ENCODE measurements at places on chromosomes 2 and 18.

DNA sequence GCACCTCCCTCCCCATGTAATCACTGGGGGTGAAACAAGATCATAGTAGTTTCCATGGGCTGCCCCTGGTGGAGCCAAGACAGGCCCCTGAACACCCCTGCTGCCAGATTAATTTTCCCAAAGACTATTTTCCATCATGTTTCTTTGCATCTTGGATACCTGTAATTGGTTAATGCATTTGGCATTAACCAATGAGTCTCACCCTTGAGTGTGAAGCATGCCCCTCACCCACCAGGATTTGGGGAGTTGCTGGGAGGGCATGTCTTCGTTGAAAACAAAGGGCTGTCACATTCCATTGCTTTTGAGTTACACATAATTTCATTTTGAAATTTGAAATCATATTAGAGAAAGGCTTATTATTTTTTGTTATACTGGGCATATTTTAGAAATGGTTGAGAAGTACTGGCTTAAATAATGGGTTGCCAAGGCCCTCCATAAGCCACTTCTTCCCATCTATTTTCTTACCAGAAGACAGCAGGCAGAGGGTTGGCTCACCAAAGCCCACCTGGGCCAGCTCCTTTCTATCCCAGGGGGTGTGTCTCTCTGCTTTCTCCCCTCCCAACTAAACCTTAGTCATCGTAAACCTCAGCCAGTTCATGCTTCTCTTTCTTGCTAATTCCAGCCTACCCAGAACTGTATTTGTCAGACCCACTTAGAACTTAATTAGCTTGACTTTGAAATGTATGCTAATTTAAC is 51.8 kb downstream of the ATIC start:
- DNase-seq, result no peak

- DNase-seq, result no peak
Observed at GRCh38 chr2:237591141-237591881, 777 bp upstream of the RAB17 start.

- DNase-seq, result no peak
Observed at GRCh38 chr2:120448961-120449810, 103.2 kb downstream of the INHBB start.

DNA sequence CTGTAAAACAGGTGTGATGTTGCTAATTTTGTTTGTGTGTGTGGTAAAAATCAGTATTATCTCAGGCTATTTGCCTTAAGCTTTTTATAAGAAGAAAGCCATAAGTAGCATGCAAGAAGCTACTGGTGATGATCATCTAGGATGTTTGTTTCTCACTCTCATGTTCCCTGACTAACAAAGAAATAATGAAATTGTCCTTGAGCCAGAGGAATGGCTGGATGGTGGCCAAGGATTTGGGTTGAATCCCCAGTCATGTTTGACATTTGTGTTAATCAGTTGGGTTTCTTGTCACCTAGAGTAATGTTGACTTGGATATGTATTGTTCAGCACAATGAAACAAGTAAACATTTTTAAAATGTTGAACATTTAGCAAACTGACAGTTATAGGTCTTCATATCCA is 496.8 kb upstream of the ZEB2 start:
- DNase-seq, result no peak

- no peak for DNase-seq
Observed at GRCh38 chr18:5058768-5059695, 138.0 kb downstream of the AKAIN1 start.

DNA sequence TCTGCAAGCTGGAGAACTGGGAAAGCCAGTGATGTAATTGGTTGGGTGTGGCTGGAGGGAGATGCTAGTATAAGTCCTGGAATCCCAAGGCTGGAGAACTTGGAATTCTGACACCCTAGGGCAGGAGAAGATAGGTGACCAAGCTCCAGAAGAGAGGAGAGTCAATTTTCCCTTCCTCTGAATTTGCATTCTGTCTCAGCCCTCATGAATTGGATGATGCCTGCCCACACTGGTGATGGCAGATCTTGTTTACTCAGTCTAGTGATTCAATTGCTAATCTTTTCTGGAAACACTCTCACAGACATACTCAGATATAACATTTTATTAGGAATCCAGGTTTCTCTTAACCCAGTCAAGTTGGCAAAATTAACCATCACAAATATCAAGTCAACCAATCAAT is 287.2 kb downstream of the RDH14 start:
- no peak for DNase-seq

DNA sequence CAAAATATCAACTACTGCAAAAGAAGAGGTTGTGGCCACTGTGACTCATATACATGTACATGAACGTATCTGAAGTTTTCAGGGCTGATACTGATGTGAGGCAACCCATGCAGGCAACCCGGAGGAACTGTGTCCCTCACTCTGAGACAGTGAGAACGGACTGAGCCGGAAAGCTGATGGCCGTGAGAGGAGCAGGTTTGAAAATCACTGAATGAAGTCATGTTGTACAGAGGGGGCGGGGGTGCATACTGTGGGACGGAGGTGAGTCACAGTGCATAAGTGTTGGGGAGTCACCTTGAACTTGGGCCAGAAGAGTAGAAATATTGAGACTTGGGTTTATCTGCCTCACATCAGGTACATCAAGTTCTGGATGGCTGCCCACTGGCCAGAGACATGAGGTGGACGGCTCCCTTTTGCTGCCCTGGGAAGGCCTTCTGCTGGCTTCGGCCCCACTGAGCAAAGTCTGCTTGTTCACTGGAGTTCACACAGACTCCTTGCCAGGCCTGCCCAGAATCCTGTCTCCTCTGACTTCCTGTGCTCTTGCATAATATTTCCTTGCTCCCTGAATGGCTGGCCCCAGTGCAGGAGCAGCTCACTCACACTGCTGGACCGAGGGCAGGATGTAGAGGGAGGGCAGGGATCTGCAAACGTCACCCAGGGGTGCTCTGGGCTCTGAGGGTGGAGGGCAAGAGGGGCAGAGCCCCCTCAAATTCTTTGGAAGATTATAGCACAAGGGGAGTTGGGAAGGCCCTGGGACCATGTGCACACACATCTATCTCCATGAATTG is 18.1 kb downstream of the EPAS1 start:
- DNase-seq, result no peak

DNA sequence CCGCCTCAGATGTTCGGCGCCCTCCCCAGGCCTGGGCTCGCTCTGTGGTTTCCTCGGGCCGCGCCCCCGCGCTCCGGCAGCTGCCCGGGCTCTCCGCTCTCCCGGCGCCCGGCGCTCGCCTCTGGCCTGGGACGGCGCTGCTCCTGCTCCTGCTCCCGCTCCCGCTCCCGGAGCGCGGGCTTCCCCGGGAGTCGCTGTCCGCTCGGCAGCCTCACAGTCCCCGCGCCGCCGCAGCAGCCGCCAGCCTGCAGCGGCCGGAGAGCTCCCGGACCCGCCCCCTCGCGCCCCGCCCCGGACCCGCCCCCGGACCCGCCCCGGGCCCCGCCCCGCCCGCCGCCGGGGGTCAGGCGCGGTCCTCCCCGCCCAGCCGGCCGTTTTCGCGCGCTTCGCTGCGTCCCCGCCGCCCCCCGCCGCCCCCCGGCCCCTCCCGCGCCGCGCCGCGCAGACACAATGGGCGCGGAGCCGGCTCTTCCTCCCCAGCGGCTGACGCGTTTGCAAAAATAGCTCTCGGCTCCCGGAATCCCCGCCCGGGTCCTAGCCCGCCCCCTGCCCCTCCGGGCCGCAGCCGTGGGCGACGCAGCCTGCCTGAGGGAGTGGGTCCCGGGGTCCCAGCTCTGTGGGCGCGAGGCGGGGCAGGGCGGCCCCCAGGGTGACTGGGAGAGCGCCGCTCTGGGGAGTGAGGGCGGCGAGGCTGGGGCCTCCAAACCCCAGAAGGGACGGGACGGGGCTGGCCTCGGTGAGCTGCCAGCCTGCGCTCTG is at the start of gene ARL4C:
ARL4C (minus strand) TSS at position 247 of the 759 bp plus-strand sequence. CDS start 495 bp downstream, outside the sequence.
- peak; percentile 30 for DNase-seq

- DNase-seq, result no peak
Observed at GRCh38 chr2:78940998-78941397, 84.5 kb upstream of the REG3G start.

DNA sequence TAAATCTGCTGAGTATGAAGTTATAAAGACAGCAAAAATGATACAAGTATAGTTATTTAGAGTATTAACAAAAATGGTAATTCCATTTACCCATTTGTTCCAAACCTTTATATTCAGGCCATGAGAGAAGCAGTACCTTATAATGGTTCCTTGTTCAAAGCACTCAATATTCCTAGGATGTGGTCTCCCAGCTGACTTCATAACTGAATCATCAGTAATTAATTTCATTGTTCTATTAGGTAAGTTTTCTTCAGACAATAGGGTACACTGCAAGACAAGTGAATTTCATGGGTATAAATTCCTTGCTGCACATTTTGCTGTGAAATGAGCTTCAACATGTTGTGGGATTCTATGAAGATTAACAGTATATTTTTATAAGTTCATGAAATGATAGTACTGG is 550.8 kb upstream of the ZEB2 start:
- DNase-seq, result no peak

DNA sequence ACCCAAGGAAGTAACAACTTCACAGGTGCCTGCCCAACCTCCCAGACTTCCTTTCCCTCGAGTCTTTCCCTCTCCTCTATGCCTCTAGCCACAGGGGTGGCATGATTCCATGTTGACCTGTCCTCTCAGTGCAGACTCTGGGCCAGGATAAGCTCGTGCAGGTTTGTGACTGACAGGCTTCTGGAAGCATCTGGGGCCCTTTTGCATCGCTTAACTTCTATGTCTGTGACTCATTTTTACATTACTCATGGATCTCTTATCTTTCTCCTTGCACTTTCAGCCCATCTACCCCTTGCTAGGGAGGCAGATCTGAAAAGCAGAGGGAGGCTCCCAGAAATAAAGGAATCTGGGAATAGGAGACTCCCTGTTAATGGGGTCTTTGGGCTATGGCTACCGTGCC is 98.5 kb upstream of the RIOK3 start:
- DNase-seq, result no peak

DNA sequence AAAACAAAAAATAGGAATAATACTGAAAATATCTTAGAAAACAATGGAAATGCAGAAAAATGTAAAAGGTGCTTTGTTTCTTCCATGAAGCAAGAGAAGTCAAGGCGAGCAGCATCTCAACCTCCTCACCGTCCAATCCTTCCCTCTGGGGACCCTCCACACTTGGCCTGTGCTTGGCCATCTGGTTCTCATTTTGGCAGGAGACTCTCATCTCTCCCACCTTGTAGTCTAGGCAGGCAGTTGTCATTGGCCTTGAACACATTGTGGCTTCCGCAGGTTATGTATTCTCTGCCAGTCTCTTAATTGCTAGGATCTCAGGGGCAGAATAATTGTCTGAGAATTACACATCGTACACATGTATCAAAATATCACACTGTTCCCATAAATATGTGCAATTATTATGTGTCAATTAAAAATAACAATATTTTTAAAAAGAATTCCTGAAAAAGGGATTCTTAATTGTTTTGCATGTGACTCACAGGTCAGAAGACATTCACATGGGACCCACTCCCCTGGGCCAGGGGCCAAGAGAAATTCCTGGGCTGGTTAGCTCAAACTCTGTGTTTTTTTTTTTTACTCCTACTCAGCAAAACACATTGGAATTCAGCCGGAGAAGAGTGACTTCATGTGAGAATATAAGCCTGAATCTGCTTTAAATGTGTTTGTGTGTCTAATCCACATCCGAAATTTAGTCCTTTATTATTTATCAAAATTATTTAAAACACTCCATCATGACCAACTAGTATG is 14.0 kb upstream of the ANKRD62 start:
- DNase-seq, result no peak

DNA sequence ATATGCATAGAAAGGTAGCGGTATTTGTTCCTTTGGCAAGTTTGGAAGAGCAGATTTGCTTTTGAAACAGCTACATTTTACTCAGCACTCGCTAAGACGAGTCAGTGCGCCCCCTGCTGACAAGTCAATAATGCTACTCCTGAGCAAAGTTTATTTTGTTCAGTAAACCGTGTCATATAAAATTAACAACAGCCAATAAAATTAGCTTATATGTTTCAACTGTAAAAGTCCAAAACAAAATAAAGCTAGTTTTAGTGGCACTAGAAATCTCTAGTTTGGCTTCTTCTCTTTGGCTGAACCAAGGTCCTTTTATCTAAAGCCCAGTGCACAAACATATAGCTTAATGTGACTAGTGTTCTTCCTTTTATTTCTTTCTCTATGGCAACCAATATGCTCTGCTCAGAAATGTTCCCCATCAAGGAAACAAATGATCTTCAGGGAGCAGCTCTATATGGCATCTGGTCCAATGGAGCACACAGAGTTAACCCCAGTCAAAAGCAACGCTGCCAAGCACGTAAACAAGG is 4.2 kb upstream of the POU3F3 start:
- peak; percentile 57 for DNase-seq

DNA sequence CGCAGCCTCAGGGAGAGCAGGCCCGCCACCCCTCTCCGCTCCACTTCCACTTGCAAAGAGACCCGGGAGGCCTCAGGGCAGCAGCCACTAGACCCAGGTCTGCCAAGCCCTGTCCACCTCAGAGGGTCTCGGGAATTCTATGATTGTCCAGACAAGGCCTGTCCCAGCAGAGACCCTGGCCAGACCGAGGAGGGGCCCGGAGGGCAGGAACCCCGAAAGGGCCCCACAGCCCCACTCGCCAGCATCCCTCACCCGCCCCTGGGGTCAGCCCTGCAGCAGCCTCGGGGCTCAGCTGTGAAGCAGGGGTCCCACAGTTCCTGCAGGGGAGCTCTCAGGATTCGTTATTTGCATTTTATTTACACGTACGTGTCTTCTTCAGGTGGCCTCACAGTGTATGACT is 269.5 kb downstream of the EIPR1 start:
- no peak for DNase-seq

DNA sequence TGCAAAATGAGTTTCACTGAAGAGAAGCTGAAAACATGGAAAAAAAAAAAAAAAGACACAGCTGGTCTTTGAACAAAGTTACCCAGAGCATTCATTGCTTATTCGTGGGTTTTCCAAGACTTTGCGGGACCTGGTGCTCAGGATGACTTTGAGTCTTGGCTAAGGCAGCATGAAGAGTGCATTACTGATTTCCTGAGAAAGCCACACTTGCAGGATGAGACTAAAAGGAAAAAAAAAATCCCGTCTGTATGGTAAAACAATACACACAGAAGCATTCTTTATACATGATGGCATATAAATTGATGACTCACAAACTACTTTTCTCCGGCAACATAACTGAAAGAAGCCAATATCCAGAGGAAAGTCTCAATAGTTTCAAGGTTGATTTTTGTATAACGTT is 195.4 kb downstream of the SPP2 start:
- no peak for DNase-seq

- DNase-seq, result no peak
Observed at GRCh38 chr2:190819840-190820301, 60.8 kb upstream of the GLS start.

DNA sequence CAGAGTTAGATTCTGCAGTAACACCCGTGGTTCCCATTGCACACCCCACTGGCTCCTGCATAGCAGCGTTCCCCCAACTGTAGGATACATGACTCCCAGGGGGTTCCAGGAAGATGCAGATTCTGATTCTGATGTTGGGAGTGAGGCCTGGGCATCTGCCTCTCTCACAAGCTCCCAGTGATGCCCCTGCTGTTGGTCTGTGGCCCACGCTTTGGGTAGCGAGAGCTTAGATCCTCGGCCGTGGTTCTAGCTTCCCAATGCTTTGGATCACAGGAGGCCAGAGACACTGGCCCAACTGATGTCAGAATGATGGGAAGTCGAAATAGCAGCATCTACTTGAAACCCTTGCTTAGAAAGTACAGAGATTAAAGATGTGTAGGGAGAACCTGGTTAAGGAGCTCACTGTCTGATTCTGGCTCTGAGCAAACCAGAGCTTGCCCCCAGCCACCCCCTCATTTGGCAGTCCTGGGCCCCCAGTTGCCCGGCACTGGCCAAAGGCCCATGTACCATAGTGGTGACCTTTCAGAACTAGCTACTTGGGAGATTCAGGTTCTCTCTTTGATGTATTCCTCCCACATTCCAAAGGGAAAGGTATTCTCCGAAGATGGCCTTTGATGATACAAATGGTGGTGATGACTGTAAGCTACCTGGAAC is 197.5 kb downstream of the FAM210A start:
- DNase-seq, result no peak

Measured in nucleus accumbens (tissue), 56 donors.